NCI-H345 (cell line): ENCODE measurements at places on chromosomes 2 and 18.

- DNase-seq, result no peak
Measured at GRCh38 chr18:70273021-70273420, 15.8 kb upstream of the SOCS6 start.

- no peak for DNase-seq
Measured at GRCh38 chr2:142892715-142893114, 15.3 kb downstream of the KYNU start.

- DNase-seq, result no peak
Measured at GRCh38 chr2:225998653-225999052, 599.1 kb downstream of the NYAP2 start.

GRCh38 chr2:177118636-177119035 lies 94.0 kb upstream of the HNRNPA3 start:
- no peak for DNase-seq

DNA sequence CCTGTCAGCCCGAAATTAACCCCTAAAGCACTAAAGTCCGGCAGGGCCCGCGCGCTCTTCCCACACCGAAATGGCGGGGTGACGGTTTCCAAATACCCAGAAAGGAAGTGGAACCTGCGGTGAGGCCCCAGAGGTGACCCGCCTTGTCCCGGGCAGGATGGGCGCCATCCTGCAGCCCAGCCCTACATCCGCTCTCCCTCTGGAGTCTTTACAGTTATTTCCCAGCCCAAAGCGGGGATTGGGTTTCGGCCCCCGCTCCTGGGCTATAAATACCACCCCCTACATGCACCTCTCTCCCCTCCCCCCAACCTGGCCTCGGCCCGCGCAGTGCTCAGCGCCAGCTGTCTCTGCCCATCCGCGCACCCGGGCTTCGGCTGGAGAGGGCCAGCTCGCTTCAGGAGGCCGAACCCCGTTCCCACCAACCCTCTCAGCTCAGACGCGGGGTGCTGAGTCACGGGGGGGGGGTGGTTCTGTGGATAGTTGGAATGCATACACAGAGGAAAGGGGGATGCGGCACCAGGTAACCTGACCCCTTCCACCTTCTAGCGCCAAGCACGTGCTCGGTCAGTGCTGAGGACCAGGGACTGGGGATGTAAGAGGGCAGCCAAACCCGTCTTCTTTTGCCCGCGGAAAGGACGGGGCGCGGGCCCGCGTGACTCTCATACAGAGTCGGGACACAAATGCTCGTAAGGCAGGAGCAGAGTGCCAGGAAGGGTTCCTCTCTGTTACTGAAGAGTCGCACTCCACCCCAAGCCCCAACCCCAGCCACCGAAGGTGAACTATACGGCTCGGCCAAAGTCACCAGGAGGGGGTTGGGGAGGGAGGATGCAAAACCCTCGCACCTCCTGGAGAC lies at the start of gene TUBA4B:
TUBA4B (plus strand) TSS at position 344 of the 853 bp plus-strand sequence; CDS start at position 509, 165 bp downstream.
- DNase-seq, result peak; percentile 47
